B cell (primary cell): ENCODE measurements at places on chromosomes 5 and 9. TPM values are rescaled to one million over a fixed set of nuclear protein-coding genes. Genes with fewer than 3 reads are reported as not detected.
A peak's percentile ranks its signal among the peaks of the same experiment; 100 is the strongest.

DNA sequence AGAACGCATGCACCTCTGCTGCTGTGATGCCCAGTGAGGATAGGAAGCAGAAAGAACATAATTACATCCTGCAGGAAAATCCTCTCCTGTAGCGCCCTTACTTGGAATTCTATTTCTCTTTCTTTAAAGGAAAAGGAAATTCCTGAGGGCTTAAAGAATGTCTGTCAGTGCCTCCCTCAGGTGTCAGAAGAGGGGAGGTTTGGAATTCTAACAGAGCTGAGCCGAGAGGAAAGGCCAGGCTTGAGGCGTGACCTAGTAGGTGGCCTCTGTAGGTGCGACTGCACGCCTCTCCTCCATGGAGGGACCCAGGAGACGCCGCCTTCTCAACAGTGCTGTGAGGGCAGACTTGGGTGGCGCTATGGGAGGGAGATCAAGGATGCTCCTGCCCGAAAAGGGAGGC is 55.9 kb upstream of the ERCC6L2 start:
- H3K27me3 ChIP-seq = no peaks in the 10 kb centered on the region
- DNase-seq = no peak
- H3K4me3 ChIP-seq = no peak overlapping the region
- H3K36me3 ChIP-seq = no peaks in the 10 kb centered on the region
- H3K27ac ChIP-seq = no peak overlapping the region

The ZNF300 gene
- 3.6 and 4.3 TPM in 2 replicates for polyA plus RNA-seq

DNA sequence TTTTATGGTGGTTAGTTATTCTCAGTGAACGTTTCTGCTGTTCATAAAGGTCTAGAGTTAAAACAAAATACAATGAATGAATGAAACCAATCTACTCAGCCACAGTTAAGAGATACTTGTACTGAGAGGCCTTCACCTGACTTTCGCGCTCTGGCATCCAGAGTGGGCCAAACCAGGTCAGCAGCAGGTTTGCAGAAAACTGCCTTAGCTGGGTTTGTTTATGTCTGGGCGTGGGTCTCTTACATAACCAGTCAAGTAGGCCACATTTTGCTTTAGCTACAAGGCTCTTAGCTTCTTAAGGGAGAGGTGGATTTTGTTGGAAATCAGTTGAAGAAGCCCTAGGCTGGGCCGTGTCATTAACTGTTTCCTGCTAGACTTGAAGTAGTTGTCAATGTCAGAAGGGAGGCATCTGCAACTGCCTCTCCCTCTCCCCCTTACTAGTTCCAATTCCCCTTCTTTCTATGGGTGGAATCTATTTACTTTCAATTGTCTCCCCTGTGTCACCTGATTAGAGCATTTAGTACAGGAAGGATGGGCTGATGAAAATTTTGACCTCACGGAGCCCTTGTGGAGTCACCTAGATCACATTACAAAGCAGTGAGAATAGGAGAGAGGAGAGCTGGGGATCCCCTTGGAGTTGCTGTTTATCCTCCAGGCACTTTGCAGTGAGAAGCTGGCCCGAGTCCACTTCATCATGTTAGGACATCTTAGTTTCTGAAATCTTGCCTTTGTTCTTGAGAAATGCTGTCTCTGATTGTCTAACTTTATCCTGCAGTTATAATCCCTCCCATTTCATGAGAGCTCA is 200.5 kb downstream of the ARHGEF28 start:
- no peaks in the 10 kb centered on the region for H3K27me3 ChIP-seq
- no peak overlapping the region for H3K27ac ChIP-seq
- no peaks in the 10 kb centered on the region for H3K36me3 ChIP-seq
- DNase-seq = no peak

The NOL6 gene
- polyA plus RNA-seq = 36.5 and 40.1 TPM in 2 replicates

The EPB41L4B gene
- not detected in 2 replicates for polyA plus RNA-seq

The CDH9 gene
- not detected in 2 replicates for polyA plus RNA-seq

GRCh38 chr5:80697100-80697499 is 42.3 kb upstream of the DHFR start:
- no peaks in the 10 kb centered on the region for H3K4me1 ChIP-seq
- no peak for DNase-seq
- H3K27me3 ChIP-seq = no peaks in the 10 kb centered on the region
- H3K4me3 ChIP-seq = no peak overlapping the region

The FKTN gene
- 4.2 and 5.3 TPM in 2 replicates for polyA plus RNA-seq

- DNase-seq = peak; percentile 52
- H3K36me3 ChIP-seq = no peaks in the 10 kb centered on the region
- no peak overlapping the region for H3K4me3 ChIP-seq
- no peaks in the 10 kb centered on the region for H3K4me1 ChIP-seq
- H3K27me3 ChIP-seq = peaks cover 10% of the 10 kb centered on the region
- no peak overlapping the region for H3K27ac ChIP-seq
Measured at GRCh38 chr9:34546834-34547827, 24.3 kb upstream of the ENHO start.

GRCh38 chr9:84500826-84501225 is 160.3 kb upstream of the SLC28A3 start:
- no peaks in the 10 kb centered on the region for H3K27me3 ChIP-seq
- DNase-seq = no peak
- no peaks in the 10 kb centered on the region for H3K4me1 ChIP-seq
- H3K27ac ChIP-seq = no peak overlapping the region
- no peak overlapping the region for H3K4me3 ChIP-seq

The PAEP gene
- not detected in 2 replicates for polyA plus RNA-seq

DNA sequence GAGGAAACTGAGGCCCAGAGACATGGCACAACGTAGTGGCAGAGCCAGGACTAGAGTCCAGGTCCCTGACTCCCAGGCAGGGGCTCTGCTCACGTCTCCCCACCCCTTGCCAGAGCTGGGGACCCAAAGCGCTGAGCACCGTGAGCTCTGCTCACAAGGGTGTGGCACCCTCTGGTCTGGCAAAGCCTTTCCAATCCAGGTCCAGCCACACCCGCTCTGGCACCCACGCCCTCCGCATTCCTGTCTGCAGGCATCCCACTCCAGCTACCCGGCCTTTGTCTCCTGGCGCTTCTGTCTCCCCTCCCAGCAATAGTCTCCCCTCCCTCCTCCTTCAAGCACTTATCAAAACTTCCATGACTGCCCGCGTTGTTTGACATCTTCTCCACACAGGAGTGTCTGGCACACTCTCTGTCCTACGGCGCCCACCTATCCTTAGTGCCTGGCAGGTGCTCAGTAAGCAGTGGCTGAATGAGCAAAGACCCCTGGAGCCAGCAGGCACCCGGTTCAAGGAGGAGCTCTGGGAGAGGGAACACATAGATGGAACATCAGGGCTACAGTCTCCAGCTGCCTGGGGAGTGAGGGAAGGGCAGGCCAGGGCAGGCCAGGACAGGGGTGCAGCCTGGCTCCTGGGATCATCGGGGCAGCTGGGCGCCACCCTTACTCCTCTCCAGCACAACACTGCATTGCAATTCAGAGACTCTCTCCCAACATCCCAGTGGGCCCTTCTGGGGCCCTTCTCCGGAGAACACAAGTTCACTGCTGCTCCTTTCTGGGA is 12.0 kb downstream of the HIGD2A start:
- DNase-seq = no peak
- no peaks in the 10 kb centered on the region for H3K4me1 ChIP-seq
- peaks cover 1% of the 10 kb centered on the region for H3K36me3 ChIP-seq

DNA sequence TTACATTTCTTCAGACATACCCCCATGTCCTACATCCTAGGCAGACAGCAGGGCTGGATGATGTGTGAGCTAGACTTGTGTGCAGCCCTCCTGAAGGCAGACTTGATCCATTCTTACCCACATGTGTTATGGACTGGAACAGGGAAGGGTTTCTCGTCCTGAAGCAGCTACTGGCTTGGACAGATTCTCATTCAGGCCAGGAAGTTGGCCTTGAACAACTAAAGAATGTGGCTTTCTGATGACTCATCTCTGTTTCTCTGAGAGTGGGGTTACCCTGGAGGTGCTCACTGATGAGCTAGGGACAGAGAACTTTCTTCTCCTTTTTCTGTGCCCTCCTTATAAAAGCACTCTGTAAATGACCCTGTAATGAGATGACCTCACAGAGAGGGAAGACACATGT is 246.5 kb downstream of the PCSK5 start:
- H3K36me3 ChIP-seq = no peaks in the 10 kb centered on the region
- H3K27ac ChIP-seq = no peak overlapping the region
- H3K27me3 ChIP-seq = no peaks in the 10 kb centered on the region
- no peak overlapping the region for H3K4me3 ChIP-seq

GRCh38 chr9:83448626-83449025 is 89.6 kb downstream of the FRMD3 start:
- no peak overlapping the region for H3K4me3 ChIP-seq
- no peaks in the 10 kb centered on the region for H3K4me1 ChIP-seq
- no peak overlapping the region for H3K27ac ChIP-seq
- H3K27me3 ChIP-seq = no peaks in the 10 kb centered on the region

DNA sequence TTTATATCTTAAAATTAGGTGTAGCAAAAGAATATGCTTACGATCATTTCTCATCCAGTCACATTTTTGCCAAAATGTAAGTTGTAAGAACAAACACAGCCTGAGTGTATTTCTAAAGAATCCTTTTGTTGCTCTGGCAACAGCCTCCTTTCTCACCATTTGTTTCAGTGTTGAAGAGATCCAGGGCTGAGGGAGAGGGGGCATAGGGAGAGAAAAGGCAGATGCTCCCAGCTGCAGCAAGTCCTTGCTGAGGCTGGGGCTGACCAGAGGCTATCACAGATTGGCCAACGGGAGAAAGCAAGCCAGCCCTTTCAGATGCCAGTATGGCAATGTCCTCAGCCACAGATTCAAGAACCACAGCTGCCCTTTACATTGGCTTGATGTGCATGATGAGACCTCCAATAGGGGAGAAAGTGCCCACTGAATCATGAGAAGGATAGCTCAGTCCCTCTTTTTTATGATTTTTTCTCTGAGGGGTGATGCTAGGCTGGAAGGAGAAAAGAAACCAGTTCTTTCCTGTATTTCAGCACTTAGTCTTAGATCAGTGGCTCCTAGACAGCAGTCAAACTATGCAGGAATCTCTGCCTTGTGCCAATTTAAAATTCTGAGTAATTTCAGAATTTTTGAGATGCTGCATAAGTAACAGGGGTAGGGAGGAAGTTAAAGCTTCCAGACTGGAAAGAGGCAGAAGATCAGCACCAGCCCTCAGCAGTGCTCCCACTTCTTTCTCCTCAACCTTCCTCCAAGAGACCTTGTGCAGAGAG is 142.1 kb downstream of the LHFPL2 start:
- H3K4me3 ChIP-seq = no peak overlapping the region
- H3K4me1 ChIP-seq = peaks cover 22% of the 10 kb centered on the region
- H3K27ac ChIP-seq = no peak overlapping the region
- no peaks in the 10 kb centered on the region for H3K36me3 ChIP-seq
- no peak for DNase-seq
- no peaks in the 10 kb centered on the region for H3K27me3 ChIP-seq

The ERP44 gene
- polyA plus RNA-seq = 10.5 and 11.2 TPM in 2 replicates
